ENCODE measurements at places on chromosomes 1 and 21. TPM values are rescaled to one million over a fixed set of nuclear protein-coding genes. Genes with fewer than 3 reads are reported as not detected.

Gene ANKRD65
- 10.6 TPM for polyA plus RNA-seq

Gene LAMC2
- 4.3 TPM for polyA plus RNA-seq

Gene SNX7
- 14.7 TPM for polyA plus RNA-seq

Gene C1QA
- polyA plus RNA-seq = 25.9 TPM

Gene TSPEAR
- polyA plus RNA-seq = 0.01 TPM

Gene TBCE
- polyA plus RNA-seq = 25.9 TPM

Gene CD34
- 3.8 TPM for polyA plus RNA-seq

Gene IQGAP3
- 3.8 TPM for polyA plus RNA-seq

Gene ZBTB48
- polyA plus RNA-seq = 42.7 TPM

Gene PTGFRN
- polyA plus RNA-seq = 37.2 TPM

Gene OR2L8
- not detected for polyA plus RNA-seq

Gene SPRR2A
- 3,933 TPM for polyA plus RNA-seq

Gene PARS2
- polyA plus RNA-seq = 2.5 TPM

Gene RUNX3
- polyA plus RNA-seq = 1.4 TPM

Gene RIMKLA
- polyA plus RNA-seq = 0.12 TPM

Gene SLC5A3
- polyA plus RNA-seq = 1.4 TPM

Gene NBPF26
- 14.3 TPM for polyA plus RNA-seq

Gene TMIGD3
- polyA plus RNA-seq = 0.79 TPM

Gene ATP6V1G3
- polyA plus RNA-seq = not detected

Gene GCSAML
- polyA plus RNA-seq = 0.06 TPM

Gene SNX27
- polyA plus RNA-seq = 3.9 TPM

Gene RNU1-1
- polyA plus RNA-seq = not detected

Gene ALPL
- polyA plus RNA-seq = 2.7 TPM

Gene OR14A2
- not detected for polyA plus RNA-seq

Gene FAM72D
- polyA plus RNA-seq = 0.87 TPM

Gene WDR64
- not detected for polyA plus RNA-seq

Gene RAD54L
- polyA plus RNA-seq = 7.0 TPM

Gene APOBEC4
- not detected for polyA plus RNA-seq

Gene VANGL2
- polyA plus RNA-seq = 4.5 TPM

Gene RHCE
- 0.73 TPM for polyA plus RNA-seq

Gene GOLT1A
- 0.42 TPM for polyA plus RNA-seq

Gene LRRC39
- polyA plus RNA-seq = 0.41 TPM

Gene BROX
- polyA plus RNA-seq = 14.3 TPM

Gene FAM177B
- 0.02 TPM for polyA plus RNA-seq

Gene TMEM82
- polyA plus RNA-seq = not detected

Gene TSPAN2
- 1.7 TPM for polyA plus RNA-seq

Gene PTBP2
- polyA plus RNA-seq = 18.2 TPM

Gene POGZ
- polyA plus RNA-seq = 11.0 TPM

Gene CFHR1
- polyA plus RNA-seq = not detected

Gene IARS2
- 39.6 TPM for polyA plus RNA-seq

Data from esophagus (tissue), 2 donors.